Large intestine (tissue), 12 donors: ENCODE measurements at places on chromosomes 11 and 22.
A peak's percentile ranks its signal among the peaks of the same experiment; 100 is the strongest.

GRCh38 chr11:94553938-94554337 is 10.2 kb downstream of the FUT4 start:
- no peak overlapping the region for H3K4me3 ChIP-seq
- no peaks in the 10 kb centered on the region for H3K27me3 ChIP-seq
- no peaks in the 10 kb centered on the region for H3K36me3 ChIP-seq
- no peak for DNase-seq

- H3K27me3 ChIP-seq = no peaks in the 10 kb centered on the region
- H3K4me3 ChIP-seq = no peak overlapping the region
Observed at GRCh38 chr22:30191040-30191701, 55.4 kb downstream of the LIF start.

- no peak for DNase-seq
- H3K4me1 ChIP-seq = no peaks in the 10 kb centered on the region
- no peaks in the 10 kb centered on the region for H3K36me3 ChIP-seq
Observed at GRCh38 chr11:109785714-109786113, 307.5 kb upstream of the ZC3H12C start.

DNA sequence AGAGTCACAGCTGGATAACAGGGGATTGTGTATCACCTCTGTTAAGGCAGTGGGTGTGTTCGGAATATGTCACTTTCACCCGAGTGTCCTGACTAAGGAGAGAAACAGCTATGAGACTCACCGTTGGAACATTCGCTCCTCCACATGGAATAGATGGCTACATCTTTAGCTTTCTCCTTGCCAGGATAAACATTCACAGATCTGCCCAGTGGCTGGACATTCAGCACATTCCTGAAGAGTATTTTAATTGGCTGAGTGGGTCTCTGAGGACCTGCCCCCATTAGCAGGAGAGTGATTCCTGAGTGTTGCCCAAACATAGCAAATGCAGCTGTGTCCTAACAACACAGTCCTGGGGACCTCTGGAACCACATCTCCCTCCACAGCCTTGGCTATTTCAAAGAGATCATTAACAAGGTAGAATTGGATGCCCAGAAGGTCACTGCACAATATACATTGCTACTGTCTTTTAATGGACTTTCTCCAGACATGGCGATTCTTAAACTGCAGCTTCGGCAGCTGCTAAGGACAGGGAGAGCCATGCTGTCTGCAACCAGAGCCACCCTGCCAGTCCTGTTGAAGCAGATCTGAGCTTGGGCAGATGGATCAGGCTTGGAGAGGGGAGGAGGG is 435.0 kb upstream of the CADM1 start:
- H3K36me3 ChIP-seq = no peaks in the 10 kb centered on the region
- no peak for DNase-seq
- no peak overlapping the region for H3K4me3 ChIP-seq
- H3K4me1 ChIP-seq = peaks cover 7% of the 10 kb centered on the region

DNA sequence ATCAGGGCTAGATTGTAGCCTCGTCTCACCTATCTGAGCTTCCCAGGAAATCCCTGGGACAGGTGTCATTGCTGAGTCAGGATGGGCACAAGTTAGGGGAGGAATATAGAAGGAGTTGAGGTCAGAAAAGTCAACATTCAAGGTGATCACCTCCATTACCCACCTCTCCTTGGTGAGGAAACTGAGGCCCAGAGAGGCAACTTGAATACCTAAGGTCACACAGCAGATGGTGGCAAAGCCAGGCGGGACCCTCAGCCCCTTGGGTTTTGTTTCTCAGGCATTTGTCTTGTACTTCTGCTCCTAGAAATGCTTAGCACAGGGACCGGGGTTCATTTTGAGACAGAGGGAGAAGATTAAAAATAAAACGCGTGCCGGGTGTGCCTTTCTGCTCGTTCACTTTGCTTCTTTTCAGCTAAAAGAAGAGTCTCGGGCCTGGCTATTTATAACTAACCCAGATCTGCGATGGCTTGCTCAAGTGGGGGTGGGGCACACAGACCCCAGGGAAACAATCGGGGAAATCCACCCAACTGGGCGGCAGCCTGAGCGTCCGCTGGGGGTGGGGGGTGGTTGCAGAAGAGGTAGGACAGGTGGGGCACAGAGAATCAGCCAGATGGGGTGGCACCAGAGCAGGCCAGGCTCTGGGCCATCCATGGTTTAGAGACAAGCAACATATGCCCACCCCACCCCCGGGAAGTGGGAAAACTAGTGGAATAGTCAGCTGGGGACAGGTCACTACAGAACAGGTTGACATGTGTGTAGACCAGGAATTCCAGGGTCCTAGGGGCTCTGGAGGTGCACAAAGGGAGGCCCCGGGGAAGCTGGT is 3.9 kb upstream of the GNAZ start:
- no peak overlapping the region for H3K4me3 ChIP-seq
- H3K36me3 ChIP-seq = no peaks in the 10 kb centered on the region
- H3K27me3 ChIP-seq = peaks cover 23% of the 10 kb centered on the region
- no peak overlapping the region for H3K27ac ChIP-seq

- H3K27ac ChIP-seq = peak overlapping the region; percentile 61
- H3K4me3 ChIP-seq = no peak overlapping the region
- H3K27me3 ChIP-seq = peaks cover 7% of the 10 kb centered on the region
- H3K36me3 ChIP-seq = peaks cover 56% of the 10 kb centered on the region
- DNase-seq = peak; percentile 68
Observed at GRCh38 chr11:838441-839279, 3.7 kb downstream of the POLR2L start.
